ENCODE measurements at places on chromosomes 5 and 9. TPM values are rescaled to one million over a fixed set of nuclear protein-coding genes. Genes with fewer than 3 reads are reported as not detected.

Gene SNCB
- total RNA-seq: 0.43 TPM

Gene PCDHGA1
- 0.43 TPM for total RNA-seq

Gene MCIDAS
- not detected for total RNA-seq

Gene FIBCD1
- total RNA-seq: not detected

Gene PDGFRB
- total RNA-seq: 10.4 TPM

Gene TMEM215
- total RNA-seq: not detected

Gene HTR1A
- not detected for total RNA-seq

Gene BTNL3
- total RNA-seq: under 0.01 TPM

Gene RNF208
- total RNA-seq: 0.11 TPM

Gene PCA3
- 0.11 TPM for total RNA-seq

Gene SNCAIP
- total RNA-seq: 8.9 TPM

Gene SLIT3
- under 0.01 TPM for total RNA-seq

Gene NCS1
- total RNA-seq: 4.0 TPM

Gene BTNL9
- total RNA-seq: 0.11 TPM

Gene SPATA31A3
- not detected for total RNA-seq

Gene PDE8B
- 0.11 TPM for total RNA-seq

Gene NUP155
- 31.4 TPM for total RNA-seq

Gene NTNG2
- 0.60 TPM for total RNA-seq

Gene DYNC2I2
- total RNA-seq: 30.9 TPM

Gene TMEM171
- total RNA-seq: 0.77 TPM

Gene DRD1
- total RNA-seq: not detected

Gene SMARCA2
- total RNA-seq: 83.4 TPM

Gene CDC20B
- total RNA-seq: under 0.01 TPM

Gene CDC23
- total RNA-seq: 31.0 TPM

Gene ENHO
- total RNA-seq: not detected

Gene BARX1
- total RNA-seq: not detected

Gene C9orf153
- total RNA-seq: 0.34 TPM

Gene MSMP
- total RNA-seq: 57.2 TPM

Gene SLC6A19
- not detected for total RNA-seq

Gene FOXD4L6
- total RNA-seq: not detected

Gene DDX4
- not detected for total RNA-seq

Gene ACTBL2
- under 0.01 TPM for total RNA-seq

Gene SPATA6L
- 6.0 TPM for total RNA-seq

Gene SQSTM1
- total RNA-seq: 486 TPM

Gene GPR21
- 0.65 TPM for total RNA-seq

Gene CDH12
- total RNA-seq: not detected

Gene SVEP1
- total RNA-seq: under 0.01 TPM

Gene PCDHAC2
- 0.17 TPM for total RNA-seq

Data from dermis lymphatic vessel endothelial cell (primary cell).